ENCODE measurements at places on chromosomes 2 and 18.

GRCh38 chr2:147763861-147764260, 81.0 kb upstream of the ACVR2A start:
- DNase-seq: no peak

- no peak for DNase-seq
Observed at GRCh38 chr2:10885094-10885860, 26.5 kb upstream of the KCNF1 start.

DNA sequence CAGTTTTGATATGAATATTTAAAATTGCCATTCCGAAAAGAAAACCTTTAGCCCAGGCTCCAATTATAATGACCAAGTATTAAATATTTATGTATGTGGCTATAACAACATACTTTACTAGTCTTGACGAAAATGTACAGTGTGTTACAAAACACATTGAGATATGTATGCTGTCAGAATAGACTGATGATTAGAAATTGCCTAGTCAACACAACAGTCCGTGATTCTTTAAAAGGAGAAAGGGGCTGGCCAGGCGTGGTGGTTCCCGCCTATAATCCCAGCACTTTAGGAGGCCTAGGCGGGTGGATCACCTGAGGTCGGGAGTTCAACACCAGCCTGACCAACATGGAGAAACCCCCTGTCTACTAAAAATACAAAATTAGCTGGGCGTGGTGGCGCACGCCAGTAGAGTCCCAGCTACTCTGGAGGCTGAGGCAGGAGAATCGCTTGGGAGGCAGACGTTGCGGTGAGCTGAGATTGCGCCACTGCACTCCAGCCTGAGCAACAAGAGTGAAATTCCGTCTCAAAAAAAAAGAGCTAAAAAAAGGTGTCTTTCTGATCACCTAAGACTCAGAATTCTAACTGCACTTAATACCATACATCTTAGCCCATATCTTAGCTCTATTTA, 1.8 kb downstream of the CHAC2 start:
- no peak for DNase-seq

DNA sequence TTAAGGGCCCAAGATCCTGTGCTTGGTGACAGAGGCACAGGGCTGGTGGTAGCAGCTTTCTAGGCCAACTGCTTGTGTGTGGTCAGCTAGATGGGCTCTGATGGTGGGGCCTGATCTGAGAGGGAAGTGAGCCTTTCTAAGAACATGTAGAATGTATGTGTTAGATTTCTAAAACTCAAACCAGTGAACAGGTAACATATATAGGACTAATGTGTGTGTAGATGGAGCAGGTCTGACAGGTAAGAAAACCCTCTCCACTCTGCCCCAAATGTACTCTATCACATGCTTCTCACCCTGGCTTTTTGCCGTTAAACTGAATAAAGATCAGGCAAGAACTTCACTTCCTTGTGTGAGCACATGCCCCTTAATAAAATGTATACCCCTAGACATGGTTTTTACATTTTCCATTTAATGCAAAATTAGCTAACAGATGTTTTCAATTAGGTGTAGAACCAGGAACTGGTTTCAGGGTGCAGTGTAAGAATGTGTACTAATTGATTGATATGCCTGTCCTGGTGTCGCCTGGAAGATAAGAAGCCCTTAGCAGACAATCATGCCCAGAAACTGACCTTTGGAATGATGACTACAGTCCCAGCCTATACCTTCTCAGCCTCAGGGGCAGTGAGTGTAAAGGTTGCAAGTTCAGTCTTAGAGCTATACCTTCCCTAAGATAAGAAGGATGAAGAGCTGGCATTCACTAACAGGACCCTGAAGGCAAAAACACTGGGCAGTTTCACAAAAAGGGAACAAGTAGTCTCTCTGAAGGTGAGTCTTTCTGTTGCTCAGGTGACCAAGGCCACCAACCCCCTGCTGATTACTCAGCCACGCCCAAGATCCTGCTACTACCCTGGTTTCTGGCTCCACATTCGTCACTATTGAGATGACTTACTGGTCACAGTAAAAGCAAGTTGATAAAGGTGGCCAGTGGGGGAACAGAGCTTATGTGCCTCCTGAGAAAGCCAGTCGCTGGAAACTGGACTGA, 71.2 kb downstream of the SPATS2L start:
- peak; percentile 47 for DNase-seq

GRCh38 chr2:3517948-3518495, 1.3 kb downstream of the ADI1 start:
- no peak for DNase-seq

GRCh38 chr2:13576406-13577036, 859.8 kb downstream of the TRIB2 start:
- DNase-seq: no peak

GRCh38 chr2:72145658-72146329, 1.9 kb downstream of the CYP26B1 start:
- DNase-seq: no peak

Measured in thyroid gland (tissue), 4 donors.